ENCODE measurements at places on chromosomes 12 and 14.

DNA sequence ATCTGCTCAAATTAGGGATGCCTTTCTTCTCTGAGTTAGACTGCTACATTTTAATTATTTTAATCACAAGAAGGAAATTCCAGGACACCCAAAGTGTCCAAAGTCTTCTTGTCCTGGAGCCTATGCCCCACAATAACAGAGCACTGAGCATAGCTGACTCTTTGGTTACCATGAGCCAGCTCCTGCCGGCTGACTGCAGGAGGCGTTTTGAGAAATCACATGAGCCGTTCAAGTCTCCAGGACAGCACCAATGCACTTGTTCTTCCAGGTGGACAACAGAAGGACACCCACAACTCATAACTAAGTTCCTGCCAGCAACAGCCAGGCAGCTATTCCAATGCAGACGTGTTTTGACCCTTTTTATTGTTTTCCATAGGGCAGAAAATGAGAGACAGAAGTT is 46.0 kb upstream of the SRSF5 start:
- DNase-seq, result no peak

DNA sequence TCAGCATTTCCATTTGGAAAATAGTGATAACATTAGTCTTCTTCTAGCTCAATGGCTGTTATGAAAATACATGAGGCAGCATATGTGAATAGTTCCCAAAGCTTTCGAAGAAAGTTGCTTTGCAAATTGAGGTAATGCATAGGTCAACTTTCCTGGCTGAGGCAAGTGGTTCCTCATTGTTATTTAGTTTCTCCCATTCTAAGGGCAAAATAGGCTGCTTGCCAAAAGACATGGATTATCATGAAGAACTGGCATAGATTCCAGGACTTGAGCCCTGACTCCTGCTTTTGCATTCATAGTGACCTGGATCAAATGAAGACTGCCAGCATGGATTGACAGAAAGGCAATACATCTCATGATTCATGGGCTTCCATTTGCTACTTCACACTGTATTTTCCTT is 35.7 kb downstream of the LRFN5 start:
- DNase-seq, result no peak

GRCh38 chr12:115617391-115617790 is 660.1 kb downstream of the MED13L start:
- DNase-seq, result no peak

DNA sequence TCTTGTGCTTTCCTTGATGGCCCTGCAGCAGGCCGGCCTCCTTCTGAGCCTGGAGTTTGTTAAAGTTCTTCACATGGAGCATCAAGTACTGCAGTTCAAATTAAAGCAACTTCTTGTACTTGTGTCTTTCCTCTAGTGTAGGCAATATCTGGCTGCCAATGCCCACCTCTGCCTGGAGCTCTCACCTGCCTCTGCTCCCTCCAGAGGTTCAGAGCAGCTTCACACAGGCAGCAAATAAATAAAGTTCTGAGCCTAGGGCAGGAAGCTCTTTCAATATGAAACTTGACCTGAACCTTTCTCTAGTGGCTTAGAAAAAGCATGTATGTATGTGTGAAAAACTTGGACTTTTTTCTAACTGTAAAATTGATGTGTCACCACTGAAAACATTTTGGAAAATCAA is 65.9 kb downstream of the ITPR2 start:
- DNase-seq, result no peak

DNA sequence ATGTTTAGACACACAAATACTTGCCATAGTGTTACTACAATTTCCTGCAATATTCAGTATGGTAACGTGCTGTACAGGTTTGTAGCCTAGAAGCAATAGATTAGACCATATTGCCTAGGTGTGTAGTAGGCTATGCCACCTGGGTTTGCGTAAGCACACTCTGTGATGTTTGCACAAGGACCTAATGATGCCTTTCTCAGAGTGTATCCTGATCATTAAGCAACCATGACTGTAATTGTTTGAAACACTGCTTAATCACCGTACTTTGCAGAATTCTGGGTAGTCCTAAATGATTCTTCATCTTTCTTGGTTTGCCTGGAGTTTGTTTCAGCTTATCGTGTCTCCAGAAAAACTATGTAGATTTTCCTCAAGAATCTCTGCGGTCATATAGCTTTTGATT is 11.2 kb upstream of the TCP11L2 start:
- no peak for DNase-seq

DNA sequence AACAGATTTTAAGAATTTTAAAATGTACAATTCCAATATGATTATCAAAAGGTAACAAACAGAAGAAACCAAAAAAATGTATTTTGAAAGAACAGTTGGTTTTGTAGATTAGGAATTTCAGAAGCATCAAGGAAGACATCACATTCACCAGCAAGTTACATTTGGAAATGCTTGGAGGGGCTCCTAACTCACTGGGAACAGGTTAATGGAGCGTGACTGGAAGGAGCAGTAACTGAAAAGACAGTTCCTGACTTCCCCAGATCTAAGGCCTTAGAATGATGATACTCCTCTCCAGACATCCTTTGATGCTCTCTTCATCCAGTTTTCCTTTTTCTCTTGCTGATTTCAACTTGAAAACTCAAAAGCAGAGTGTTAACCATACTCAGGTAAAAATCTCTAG is 220.0 kb upstream of the EGLN3 start:
- DNase-seq, result no peak

DNA sequence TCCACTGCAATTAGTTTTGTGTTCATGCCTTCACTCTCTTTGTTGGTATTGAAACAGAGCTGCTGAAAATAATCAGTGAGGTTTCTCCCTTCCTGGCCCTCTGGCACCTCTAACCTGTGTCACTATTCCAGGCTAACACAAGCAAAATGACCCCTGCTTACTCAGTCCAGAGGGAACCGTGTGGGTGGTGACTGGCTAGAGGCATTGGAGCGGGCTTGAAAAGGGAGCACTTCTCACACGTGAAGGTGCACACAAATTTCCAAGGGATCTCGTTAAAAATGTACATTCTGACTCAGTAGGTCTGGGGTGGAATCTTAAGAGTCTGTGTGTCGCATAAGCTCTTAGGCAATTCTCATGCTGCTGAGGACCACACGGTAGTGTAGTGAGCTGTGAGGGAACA is 1.3 kb upstream of the SLC24A4 start:
- DNase-seq, result no peak

- no peak for DNase-seq
Observed at GRCh38 chr14:49058511-49058910, 527.7 kb downstream of the RPS29 start.

DNA sequence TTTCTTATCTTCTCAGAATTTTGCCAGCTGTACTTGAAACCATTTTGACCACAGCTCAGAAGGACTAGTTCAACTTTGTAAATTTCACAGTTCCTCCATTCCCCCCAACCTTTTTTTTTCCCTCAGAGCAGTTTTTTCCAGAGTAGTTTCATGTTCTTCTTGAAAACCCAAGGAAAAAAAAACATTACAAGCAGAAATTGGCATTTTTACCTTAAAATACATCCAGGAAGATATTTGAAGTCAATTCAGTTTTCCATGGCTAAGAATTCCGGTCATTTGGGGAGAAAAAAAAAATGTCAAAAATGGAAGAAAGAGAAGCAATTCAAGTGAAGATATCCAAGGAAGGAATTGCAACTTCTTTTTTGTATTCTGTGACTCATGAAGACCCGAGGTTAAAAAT is 39.5 kb downstream of the SYNE2 start:
- DNase-seq, result no peak

GRCh38 chr12:18422871-18423270 is 161.6 kb downstream of the PIK3C2G start:
- no peak for DNase-seq

- DNase-seq, result no peak
Observed at GRCh38 chr14:100149851-100150611, 9.4 kb downstream of the DEGS2 start.

- DNase-seq, result no peak
Observed at GRCh38 chr12:109309381-109310246, 530 bp upstream of the FOXN4 start.

- peak; percentile 75 for DNase-seq
Observed at GRCh38 chr14:103808403-103809001, 38.9 kb downstream of the PPP1R13B start.

DNA sequence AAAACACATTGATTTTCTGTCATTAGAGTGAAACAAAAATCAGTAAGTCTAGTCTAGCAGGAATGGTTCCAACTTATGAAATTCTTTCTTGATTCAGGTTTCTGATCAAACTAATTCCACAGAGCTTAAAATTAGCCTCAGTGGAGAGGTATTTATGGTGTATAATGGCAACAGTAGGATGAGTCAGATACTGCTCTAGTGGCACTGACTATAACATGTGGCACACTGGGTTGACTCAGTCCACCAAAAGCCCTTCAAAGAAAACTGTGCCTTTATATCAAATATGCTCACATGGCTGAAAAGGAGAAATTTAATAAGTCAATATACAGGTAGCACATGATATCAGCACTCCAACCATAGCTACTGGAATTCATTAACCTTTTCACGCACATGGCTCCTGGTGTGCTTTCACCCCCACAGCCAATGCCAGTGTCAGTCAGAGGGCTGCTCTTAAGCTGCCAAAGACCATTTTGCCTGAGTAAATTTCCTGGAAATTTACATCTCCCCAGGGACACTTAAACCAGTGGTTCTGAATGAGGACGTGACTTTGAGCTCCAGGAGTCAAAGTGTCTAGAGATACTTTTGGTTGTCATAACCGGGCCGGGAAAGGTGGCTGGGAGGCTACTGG is 21.7 kb upstream of the CATSPERB start:
- DNase-seq, result no peak

DNA sequence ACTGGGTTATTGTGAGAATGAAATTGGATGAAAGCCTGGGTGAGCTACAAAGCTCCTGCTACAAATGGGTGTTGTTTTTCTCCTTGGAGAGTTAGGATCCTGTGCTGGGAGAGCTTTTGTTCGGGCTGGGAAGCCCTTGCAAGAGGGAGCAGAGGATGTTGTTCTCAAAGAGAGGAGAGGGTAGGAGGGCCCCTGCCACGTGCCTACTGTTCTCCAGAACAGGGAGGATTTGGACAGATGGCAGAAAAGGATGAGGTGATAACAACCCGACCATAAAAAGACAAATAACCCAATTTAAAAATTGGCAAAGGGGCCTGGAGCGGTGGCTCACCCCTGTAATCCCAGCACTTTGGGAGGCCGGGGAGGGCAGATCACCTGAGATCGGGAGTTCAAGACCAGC is 68.8 kb downstream of the GALNT16 start:
- no peak for DNase-seq

DNA sequence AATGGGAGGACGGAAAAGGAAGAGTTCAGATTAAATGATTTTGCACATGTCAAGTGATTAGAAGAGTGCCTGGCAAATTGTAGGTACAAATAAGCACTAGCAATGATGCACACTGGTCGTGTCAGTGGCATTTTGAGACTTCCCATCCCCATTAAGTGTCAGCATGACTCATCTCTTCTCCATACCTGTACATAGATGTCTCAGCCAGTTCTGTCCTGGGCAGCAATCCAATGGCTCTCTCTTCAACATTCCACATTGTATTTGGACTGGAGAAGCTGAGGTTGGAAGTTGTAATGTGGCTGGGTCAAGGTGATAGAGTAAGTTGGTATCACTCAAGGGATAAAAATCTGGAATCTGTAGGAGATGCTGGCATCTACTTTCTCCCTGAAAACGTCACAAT is 742.7 kb downstream of the VRK1 start:
- no peak for DNase-seq

DNA sequence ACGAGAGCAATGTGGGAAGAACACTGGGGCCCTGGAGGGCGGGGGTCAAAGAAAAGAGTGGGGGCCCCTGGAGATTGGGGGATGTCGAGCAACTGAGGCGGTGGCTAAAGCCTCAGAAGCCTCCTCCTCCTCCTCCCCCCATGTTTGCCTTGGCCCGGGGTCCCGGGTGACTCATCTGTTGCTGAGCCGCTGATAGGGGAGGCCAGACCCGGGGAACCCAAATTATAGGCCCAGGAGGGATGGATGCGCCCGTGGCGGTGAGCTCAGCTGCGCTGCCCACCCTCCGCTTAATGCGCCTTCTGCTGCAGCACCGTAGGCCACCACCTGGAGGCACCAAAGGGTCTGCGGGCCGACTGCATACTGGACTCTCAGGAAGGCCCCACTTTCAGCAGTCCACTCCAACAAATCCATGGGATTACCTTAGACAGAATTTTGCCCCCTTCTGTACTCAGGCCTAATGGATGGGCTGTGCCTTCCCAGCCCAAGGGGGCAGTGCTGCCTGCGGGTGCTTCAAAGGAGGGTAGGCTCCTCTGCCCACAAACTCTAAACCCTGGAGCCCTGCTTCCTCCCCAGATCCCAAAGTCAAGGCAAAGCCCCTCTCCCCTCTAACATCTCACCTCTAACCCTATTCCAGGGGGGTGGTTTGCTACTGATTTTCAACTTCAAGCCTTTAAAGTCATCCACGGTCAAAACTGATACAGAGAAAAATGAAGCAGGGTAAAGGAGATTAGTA is 2.6 kb upstream of the WNT10B start:
- no peak for DNase-seq

DNA sequence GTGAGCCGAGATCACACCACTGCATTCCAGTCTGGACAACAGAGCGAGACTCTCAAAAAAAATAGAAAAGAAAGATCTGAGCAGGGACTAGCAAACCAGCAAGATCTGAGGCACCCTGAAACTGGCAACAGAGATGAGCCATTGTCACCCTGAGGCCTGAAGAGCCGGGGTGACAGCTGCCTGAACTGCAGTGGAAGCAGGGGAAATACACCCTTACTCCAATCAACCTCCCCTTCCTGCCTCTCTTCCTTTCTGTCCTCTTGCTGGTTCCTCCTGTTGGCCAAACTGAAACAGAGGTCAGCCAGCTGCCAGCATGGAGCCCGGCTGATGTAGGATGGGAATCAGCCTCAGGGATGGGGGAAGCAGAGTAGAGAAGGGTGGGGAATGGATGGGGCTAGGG is 192.0 kb downstream of the CHST11 start:
- no peak for DNase-seq

DNA sequence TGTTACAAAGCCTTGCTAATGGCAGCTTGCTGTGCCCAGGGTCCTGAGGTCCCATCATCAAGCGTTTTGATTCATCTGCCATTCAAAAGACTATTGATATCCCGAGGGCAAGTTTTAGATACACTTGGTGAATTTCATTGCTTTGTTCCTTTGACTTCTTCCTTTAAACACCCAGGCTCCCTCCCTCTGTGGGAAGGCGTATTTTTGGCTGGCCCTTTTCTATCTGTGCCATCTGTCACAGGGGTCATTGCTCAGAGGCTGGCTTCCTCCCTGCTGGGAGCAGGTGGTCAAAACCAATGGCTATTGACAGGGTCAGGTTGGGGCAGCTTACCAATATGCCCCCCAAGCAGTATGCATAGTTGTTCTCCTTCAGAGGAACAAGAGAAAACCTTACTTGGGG is 40.0 kb downstream of the SCN8A start:
- DNase-seq, result no peak

DNA sequence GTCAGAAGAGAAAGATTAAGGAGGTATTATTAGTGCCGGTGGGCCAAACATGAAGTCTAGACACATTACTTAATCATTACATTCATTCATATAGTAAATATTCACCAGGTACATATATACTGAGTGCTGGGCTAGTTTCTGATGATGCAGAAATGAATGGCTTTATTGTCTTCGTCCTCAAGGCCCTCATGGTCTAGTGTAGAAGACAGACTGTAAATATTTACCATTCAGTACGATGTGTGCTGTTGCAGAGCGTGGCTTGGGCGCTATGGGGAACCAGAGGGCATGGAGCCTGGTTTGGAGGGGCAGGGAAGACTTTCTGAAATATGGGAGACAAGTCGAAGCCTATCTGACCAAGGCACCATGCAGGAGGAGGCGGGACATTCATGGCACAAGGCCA is 37.0 kb upstream of the TCL1B start:
- DNase-seq, result no peak

Measured in NCI-H1092 (cell line).